ENCODE measurements at places on chromosomes 11 and 22. TPM values are rescaled to one million over a fixed set of nuclear protein-coding genes. Genes with fewer than 3 reads are reported as not detected.
A peak's percentile ranks its signal among the peaks of the same experiment; 100 is the strongest.

DNA sequence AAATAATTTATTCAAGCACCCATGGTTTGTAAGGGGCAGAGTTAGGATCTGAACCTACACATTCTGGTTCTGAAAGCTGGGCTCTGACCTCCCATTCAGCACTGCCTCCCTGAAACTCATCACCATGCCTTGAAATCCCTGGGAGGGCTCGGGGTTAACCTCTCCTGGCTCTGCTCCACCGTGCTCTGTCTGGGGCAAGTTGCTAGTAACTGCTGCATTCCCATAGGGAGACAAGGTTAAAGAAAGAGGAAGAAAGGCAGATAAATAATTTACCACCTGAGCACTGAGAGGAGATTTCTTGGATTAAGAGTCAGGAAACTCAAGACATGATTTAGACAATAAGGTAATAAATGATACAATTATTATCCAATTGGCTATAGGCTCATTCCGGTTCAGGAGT, 199.3 kb downstream of the KIF18A start:
- no peak for DNase-seq
- H3K4me1 ChIP-seq = no peaks in the 10 kb centered on the region
- no peak overlapping the region for H3K27ac ChIP-seq
- no peaks in the 10 kb centered on the region for H3K27me3 ChIP-seq

- peaks cover 11% of the 10 kb centered on the region for H3K36me3 ChIP-seq
- H3K27me3 ChIP-seq = no peaks in the 10 kb centered on the region
These were observed 8.2 kb downstream of the PDGFB start for GRCh38 chr22:39236321-39237317.

Gene STIM1
- total RNA-seq = 70.2 TPM

DNA sequence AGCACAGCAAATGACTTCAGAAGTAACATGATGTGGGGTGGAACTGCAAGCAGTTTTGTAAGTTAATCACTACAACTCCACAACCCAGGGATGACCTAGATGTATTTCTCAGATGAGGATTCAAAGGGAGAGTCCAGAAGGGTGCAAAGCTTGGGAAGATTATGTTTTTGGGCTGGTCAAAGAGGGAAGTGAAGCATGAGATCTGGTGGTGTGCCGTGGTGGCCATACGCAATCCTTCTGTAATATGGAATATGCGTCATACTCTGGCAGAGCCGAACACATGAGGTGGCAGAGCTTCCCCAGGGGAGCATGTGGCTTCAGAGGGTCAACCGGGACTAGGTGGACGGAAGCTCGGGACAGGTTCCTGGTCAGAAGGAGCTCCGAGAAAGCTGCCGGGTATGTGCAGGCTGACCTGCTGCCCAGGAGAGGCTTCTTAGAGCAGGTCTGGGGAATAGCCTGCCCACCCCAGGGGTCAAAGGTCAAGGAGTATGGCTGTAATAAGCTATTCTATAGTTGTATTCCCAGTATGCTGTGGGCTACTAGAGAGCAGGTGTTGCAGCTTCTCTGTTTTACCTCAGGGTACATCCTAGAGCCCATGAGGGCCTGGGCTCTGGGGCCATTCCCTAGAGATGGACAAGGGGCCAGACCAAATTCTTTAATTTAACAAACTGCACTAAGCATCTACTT, 70.1 kb upstream of the PHOX2A start:
- no peaks in the 10 kb centered on the region for H3K27me3 ChIP-seq
- H3K4me1 ChIP-seq = peaks cover under 1% of the 10 kb centered on the region
- no peak overlapping the region for H3K27ac ChIP-seq
- no peak for DNase-seq
- H3K4me3 ChIP-seq = no peak overlapping the region
- H3K36me3 ChIP-seq = peaks cover 43% of the 10 kb centered on the region

DNA sequence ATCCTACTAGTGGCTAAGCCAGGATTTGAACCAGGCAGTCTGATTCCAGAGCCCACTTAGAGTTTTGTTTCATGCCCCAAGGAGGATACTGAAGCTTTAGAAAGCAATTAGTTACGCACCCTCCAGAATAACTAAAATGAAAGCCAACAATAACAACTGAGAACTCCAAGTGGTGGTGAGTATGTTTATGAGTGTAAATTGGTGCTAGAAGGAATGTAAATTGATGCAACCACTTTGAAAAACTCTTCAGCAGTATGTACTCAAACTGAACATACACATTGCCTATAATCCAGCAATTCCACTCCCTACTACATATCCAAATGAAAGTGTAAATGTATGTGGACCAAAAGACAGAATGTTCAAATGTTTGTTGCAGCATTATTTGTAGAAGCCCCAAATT, 6.7 kb upstream of the ARL14EP start:
- H3K36me3 ChIP-seq = no peaks in the 10 kb centered on the region
- H3K4me3 ChIP-seq = no peak overlapping the region
- no peaks in the 10 kb centered on the region for H3K4me1 ChIP-seq
- peaks cover 2% of the 10 kb centered on the region for H3K27me3 ChIP-seq

DNA sequence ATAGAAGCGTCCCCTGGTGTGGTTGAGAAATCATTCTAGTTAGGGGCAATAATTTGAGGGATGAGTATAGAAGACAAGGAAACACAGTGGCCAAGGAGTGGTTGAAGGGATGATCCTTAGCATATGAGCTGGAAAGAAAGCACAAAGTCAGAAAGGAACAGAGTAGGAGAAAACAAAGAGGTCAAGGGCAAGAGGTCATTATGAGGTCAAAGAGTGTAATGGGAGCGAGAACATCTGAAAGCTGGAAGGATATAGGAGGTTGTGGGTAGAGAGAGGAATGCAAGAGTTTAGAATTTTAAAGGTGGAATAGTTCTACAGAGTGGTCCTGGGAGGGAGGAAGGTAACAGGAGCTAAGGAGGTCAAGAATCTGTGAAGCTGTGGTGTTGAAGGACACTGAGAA, 2.0 kb downstream of the DCHS1 start:
- H3K36me3 ChIP-seq = no peaks in the 10 kb centered on the region
- no peaks in the 10 kb centered on the region for H3K27me3 ChIP-seq
- H3K27ac ChIP-seq = no peak overlapping the region

- no peaks in the 10 kb centered on the region for H3K4me1 ChIP-seq
- no peak overlapping the region for H3K4me3 ChIP-seq
- H3K27me3 ChIP-seq = no peaks in the 10 kb centered on the region
- no peak overlapping the region for H3K27ac ChIP-seq
These were observed 8.0 kb downstream of the NAGA start for GRCh38 chr22:42062506-42063170.

GRCh38 chr22:24465566-24465965, 29.6 kb upstream of the UPB1 start:
- no peak overlapping the region for H3K27ac ChIP-seq
- H3K4me1 ChIP-seq = no peaks in the 10 kb centered on the region
- DNase-seq = no peak
- no peaks in the 10 kb centered on the region for H3K27me3 ChIP-seq
- H3K36me3 ChIP-seq = no peaks in the 10 kb centered on the region

GRCh38 chr11:20739577-20739976, 70.2 kb downstream of the NELL1 start:
- no peak overlapping the region for H3K4me3 ChIP-seq
- no peaks in the 10 kb centered on the region for H3K36me3 ChIP-seq
- no peak overlapping the region for H3K27ac ChIP-seq
- no peak for DNase-seq

Gene HYLS1
- total RNA-seq = 2.4 TPM

DNA sequence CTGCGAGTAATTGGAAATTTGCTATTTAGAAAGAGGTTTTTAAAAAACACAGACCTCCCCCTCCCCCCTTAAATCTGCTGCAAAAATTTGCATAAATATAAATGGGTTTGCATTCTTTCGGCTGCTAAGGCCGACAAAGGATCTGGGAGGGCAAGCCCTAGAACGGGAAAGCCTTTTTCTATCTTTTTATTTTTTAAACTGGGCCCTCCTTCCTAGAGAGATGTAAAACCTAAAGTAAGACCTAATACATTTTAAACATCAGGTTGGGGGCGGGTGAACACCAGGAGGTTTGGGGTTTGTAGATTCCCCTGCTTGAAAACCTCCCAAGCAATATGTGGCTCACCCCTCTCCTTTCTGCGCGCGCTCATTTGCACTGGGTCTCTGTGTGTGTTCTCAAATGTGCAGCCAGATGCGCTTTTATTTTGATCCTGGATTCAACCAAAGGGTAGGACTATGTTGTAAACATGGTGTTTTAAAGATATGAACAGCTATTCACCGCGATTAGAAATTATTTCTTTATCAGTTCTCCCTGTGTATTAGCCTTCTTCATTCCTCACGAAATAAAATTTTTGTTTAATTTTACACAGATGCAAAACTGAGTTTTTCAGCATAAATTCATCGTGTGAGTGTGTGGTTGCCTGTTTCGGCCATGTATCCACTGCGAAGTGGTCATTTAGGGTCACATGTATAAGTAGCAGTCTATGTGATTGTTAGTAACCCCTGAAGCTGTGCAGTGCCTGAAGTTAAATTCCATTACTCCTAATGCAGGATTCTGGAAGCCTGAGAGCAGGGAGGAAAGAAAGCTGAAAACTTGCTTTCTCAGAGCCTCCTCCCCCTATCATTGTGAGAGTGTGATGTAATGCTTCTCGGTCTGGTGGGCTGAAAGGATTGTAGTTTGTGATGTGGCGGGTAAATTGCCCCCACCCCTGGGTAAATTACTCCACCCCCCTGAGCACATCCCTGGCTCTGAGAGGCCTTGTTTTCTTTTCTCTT, 988 bp downstream of the TNRC6B start:
- H3K36me3 ChIP-seq = no peaks in the 10 kb centered on the region
- no peaks in the 10 kb centered on the region for H3K27me3 ChIP-seq
- no peak for DNase-seq
- peaks cover 79% of the 10 kb centered on the region for H3K4me1 ChIP-seq
- H3K27ac ChIP-seq = peak overlapping the region; percentile 92

Gene SLC5A1
- total RNA-seq = 14.8 TPM

Gene RASSF10
- 22.0 TPM for total RNA-seq

DNA sequence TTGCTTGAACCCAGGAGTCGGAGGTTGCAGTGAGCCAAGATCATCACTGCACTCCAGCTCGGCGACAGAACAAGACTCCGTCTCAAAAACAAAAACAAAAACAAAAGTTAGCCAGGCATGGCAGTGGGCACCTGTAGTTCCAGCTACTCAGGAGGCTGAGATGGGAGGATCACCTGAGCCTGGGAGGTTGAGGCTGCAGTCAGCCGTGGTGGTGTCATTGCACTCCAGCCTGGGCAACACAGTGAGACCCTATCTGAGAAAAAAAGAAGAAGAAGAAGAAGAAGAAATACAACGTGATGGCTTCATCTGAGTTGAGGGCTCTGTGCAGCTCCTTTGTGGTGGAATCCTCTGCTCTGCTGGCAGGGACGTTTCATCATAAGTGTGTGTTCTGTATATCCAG, 10.0 kb upstream of the TNNT3 start:
- no peaks in the 10 kb centered on the region for H3K36me3 ChIP-seq
- H3K4me1 ChIP-seq = peaks cover 5% of the 10 kb centered on the region
- no peak overlapping the region for H3K27ac ChIP-seq
- H3K4me3 ChIP-seq = no peak overlapping the region
- DNase-seq = no peak

GRCh38 chr11:20353829-20354434, 9.6 kb upstream of the HTATIP2 start:
- H3K4me1 ChIP-seq = no peaks in the 10 kb centered on the region
- no peak overlapping the region for H3K4me3 ChIP-seq
- no peaks in the 10 kb centered on the region for H3K27me3 ChIP-seq
- H3K27ac ChIP-seq = no peak overlapping the region
- H3K36me3 ChIP-seq = no peaks in the 10 kb centered on the region

- DNase-seq = peak; percentile 78
- no peaks in the 10 kb centered on the region for H3K36me3 ChIP-seq
- no peak overlapping the region for H3K4me3 ChIP-seq
- no peaks in the 10 kb centered on the region for H3K27me3 ChIP-seq
- no peak overlapping the region for H3K27ac ChIP-seq
These were observed 4.7 kb downstream of the RIBC2 start for GRCh38 chr22:45418056-45418769.

Gene FIBIN
- 7.6 TPM for total RNA-seq

Gene RIN1
- 63.4 TPM for total RNA-seq

GRCh38 chr11:67412495-67413179, 2.8 kb upstream of the CARNS1 start:
- H3K4me3 ChIP-seq = no peak overlapping the region
- peaks cover 47% of the 10 kb centered on the region for H3K4me1 ChIP-seq
- no peak overlapping the region for H3K27ac ChIP-seq
- no peaks in the 10 kb centered on the region for H3K36me3 ChIP-seq

Gene MS4A13
- total RNA-seq = not detected

DNA sequence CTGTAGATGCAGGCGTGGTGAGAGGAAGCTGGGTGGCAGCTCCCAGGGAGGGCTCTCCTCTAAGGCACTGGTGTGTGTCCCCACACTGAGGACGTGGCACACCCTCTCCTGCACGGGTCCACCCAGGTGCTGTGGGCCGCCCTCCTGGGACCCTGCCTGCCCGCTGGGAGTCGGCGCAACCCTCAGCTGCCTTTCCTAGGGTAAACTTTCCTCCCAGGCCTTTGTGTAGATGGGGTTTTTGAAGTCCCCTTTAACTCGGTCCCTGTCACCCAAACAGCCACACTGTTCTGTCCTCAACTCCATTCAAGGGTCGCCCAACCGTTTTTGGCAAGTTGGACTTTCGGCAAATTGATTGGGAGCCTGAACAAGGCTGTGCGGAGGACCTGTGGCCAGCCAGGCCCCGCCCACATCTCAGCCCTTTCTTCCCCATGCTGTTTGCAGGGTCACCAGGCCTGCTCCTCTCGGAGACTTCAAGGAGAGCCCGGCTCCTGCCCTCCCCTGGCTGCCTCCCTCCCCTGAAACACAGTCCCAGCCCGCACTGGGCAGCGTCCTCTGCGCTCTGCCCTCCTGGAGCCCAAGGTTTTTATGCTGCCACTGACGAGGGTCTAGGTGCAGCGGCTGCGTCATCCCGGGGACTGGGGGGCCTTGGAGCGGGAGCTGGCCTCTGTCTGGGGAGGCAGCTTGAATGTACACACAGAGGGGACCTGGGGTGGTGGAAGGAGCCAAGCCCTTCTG, 1126.2 kb downstream of the BRD1 start:
- H3K36me3 ChIP-seq = no peaks in the 10 kb centered on the region
- H3K4me3 ChIP-seq = no peak overlapping the region
- DNase-seq = no peak
- no peaks in the 10 kb centered on the region for H3K27me3 ChIP-seq
- no peak overlapping the region for H3K27ac ChIP-seq
- H3K4me1 ChIP-seq = peaks cover 3% of the 10 kb centered on the region

- no peak overlapping the region for H3K4me3 ChIP-seq
- no peak overlapping the region for H3K27ac ChIP-seq
- no peaks in the 10 kb centered on the region for H3K4me1 ChIP-seq
- no peak for DNase-seq
These were observed 24.0 kb upstream of the CREB3L1 start for GRCh38 chr11:46253258-46254132.

- H3K27ac ChIP-seq = no peak overlapping the region
- no peaks in the 10 kb centered on the region for H3K36me3 ChIP-seq
- H3K27me3 ChIP-seq = no peaks in the 10 kb centered on the region
- no peak overlapping the region for H3K4me3 ChIP-seq
- H3K4me1 ChIP-seq = peaks cover 1% of the 10 kb centered on the region
These were observed 65.4 kb upstream of the ZC3H12C start for GRCh38 chr11:110027627-110028371.

GRCh38 chr11:62190011-62190410, at the start of gene SCGB1D1:
Gene SCGB1D1 (plus strand): TSS chr11:62190216. CDS start chr11:62190285, 69 bp downstream.
- H3K27ac ChIP-seq = no peak within 1 kb of the TSS
- no peaks in the 10 kb centered on the region for H3K4me1 ChIP-seq
- H3K4me3 ChIP-seq = no peak within 1 kb of the TSS
- no peaks in the 10 kb centered on the region for H3K36me3 ChIP-seq
- H3K27me3 ChIP-seq = peaks cover 19% of the 10 kb centered on the region

Gene SLC25A22
- 14.1 TPM for total RNA-seq

Measured in suprapubic skin (tissue), 4 donors.